Anterior cingulate cortex (tissue), 58 donors: ENCODE measurements at places on chromosomes 5 and 9.

- no peak for DNase-seq
Observed at GRCh38 chr5:106258591-106259125, 1412.1 kb downstream of the EFNA5 start.

DNA sequence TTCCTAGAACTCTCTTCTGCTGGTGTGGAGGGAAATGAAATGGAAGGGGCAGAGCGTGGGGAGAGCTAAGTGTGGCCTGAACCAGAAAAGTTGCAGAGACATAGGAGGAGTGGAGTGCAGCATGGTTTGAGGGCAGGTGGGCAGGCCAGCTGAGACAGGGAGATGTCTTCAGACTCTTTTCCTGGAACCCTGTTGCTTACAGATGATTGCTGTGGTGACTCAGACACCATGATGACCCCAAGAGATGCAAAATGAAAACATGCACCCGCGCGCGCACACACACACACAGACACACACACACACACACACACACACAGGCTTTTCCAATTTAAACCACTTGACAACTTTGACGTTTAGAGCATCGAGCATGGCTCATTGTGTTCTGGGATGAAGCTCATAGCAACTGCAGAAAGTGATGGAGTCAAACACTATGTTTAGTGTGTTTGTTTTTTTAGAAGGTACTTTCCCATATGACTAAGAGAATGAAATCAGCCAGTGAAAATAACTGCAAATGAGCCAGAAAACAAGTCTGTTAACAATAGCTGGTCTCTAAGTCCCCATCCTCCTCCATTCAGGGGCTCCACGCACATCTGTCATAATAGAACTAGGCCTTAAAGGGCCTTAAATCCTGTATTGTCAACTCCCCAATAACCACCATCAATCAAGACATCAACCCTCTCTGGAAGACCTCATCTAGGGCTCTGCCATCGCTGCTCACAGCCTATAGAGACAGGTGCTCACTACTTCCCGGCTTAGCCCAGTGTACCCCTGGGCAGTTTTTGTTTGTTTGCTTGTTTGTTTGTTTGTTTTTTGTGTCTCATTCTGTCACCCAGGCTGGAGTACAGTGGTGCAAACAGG, 9.6 kb downstream of the TMOD1 start:
- DNase-seq = peak; percentile 14

- no peak for DNase-seq
Observed at GRCh38 chr5:154118385-154118784, 72.1 kb upstream of the GALNT10 start.

GRCh38 chr5:38157024-38157423, 101.3 kb upstream of the EGFLAM start:
- no peak for DNase-seq

DNA sequence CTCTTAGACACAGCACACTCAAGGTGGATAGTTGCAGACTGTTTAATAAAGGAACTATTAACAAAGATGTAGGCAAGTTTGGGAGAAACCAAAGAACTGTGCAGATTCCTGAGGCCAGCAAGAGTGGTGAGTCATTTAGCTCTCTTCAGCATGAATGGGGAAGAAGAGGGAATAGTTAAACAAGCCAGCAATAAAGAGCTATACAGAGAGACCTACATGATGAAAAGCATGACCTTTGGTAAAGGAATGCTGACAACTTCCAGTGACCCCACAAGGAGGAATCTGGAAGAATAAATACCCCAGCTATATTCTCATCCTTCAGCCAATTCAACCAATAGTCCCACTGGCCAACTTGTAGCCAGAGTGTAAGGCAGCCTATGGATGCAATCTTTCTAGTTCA, 706.0 kb upstream of the GRAMD2B start:
- DNase-seq = no peak

GRCh38 chr9:84804951-84805694, 135.6 kb downstream of the NTRK2 start:
- DNase-seq = no peak

GRCh38 chr5:128062172-128062746, 21.3 kb upstream of the SLC12A2 start:
- DNase-seq = no peak

- no peak for DNase-seq
Observed at GRCh38 chr5:143449772-143450171, 46.3 kb upstream of the NR3C1 start.
